CD4-positive, alpha-beta T cell treated with Interleukin-15 for 4 hours (primary cell): ENCODE measurements at places on chromosomes 3 and 15.

GRCh38 chr3:193470710-193471109 is 84.0 kb downstream of the ATP13A4 start:
- DNase-seq, result no peak

- no peak for DNase-seq
These were observed 1.5 kb downstream of the UQCC5 start for GRCh38 chr3:52537726-52538421.

DNA sequence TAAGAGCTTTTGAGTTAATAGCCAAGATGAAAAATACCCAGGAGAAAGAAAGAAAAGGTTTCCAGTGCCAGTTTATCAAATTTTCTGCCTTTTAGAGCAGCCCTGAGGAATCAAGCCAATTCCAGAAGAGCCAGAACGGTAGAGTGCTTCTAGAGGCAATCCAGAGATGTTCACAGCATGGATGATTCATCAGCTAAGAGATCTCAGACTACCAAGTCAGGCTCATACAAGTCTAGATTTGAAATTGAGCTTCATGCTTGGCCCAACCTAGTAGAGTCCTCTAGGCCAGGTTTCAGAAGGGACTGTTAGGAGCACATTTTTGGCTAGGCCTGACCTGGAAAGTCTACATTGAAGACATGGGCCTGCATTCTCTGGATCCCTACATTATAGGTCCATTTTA is 15.5 kb downstream of the WDR48 start:
- DNase-seq, result no peak

DNA sequence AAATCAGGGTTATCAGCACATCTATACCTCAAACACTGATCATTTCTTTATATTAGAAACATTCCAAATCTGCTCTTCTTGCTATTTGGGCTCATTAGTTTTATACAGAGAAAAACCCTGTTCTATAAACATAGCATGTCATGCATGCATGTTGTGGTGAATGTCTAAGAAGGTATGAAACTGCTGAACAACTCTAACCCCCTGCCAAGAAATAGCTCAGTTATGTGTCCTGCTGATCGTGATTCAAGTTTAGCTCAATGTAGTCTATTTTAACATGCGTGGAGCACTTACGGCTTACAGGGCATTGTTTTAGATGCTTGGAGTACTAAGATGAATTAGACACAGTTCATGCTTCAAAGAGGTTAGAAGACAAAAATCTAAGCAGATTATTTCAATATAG is 35.8 kb downstream of the MYH15 start:
- no peak for DNase-seq

- no peak for DNase-seq
These were observed 234.9 kb downstream of the NTRK3 start for GRCh38 chr15:88021601-88022000.

- DNase-seq, result no peak
These were observed 116.9 kb upstream of the ARPP21 start for GRCh38 chr3:35522450-35522849.

DNA sequence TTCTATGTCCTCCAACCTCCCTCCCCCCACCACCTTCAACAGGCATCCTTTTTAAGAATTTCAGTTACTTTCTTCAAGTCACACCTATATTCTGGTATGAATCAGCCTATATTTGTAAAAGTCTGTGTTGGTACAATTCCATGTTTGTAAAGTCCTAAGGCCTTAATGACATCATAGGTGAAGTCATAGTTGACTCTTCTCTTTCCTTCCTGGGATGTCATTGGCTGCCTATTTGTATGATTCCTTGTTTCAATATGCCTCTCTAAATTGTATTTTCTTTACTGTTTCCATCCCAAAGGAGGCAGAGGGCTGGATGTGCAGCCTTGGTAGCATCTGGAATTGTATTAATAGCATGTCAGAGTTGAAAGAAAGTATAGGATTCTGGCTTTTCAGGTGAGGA is 56.5 kb downstream of the ADAMTSL3 start:
- no peak for DNase-seq

GRCh38 chr3:9666704-9667445 is 17.6 kb downstream of the MTMR14 start:
- DNase-seq, result no peak

DNA sequence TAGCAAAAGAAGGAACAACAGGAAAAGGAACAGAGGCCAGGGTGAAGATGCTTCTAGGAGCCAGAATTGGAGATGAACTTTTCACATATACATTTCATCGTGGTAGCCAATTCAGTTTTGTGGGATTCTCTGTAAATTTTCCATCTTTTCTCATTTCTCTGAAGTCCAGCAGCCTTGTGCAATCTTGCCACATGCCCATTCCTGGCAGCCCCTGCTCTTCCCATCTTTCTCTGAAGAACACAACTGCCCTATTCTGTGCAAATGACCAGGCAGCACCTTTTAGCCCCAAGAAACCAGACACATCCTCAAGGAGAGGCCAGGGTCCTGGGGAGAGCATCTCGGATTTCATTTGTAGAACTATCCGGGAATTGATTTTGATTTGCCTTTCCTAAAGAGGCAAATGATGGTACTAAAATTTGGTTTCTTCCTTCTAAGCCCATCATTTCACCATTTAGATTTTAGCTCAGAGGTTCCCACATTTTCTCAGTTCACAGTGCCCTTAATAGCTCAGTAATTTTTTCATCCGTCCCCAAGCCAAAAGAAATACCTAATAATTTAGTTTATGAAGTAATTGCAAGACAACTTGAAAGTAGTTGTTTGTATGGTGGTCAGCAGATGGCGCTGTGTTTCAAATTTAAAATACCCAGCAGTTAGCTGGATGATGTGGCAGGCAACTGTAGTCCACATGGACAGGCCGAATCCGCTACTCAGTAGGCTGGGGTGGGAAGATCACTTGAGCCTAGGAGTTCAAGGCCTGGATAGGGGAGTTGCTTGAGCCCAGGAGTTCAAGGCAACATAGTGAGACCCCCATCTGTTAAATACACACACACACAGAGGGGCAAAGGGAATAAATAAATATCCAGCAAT is 61.3 kb upstream of the ACKR4 start:
- peak; percentile 52 for DNase-seq

- no peak for DNase-seq
These were observed 82.0 kb downstream of the LYSMD4 start for GRCh38 chr15:99651023-99651807.

- no peak for DNase-seq
These were observed 75.0 kb downstream of the BFSP2 start for GRCh38 chr3:133474817-133475216.
